ENCODE measurements at places on chromosomes 3 and 15. TPM values are rescaled to one million over a fixed set of nuclear protein-coding genes. Genes with fewer than 3 reads are reported as not detected.

DNA sequence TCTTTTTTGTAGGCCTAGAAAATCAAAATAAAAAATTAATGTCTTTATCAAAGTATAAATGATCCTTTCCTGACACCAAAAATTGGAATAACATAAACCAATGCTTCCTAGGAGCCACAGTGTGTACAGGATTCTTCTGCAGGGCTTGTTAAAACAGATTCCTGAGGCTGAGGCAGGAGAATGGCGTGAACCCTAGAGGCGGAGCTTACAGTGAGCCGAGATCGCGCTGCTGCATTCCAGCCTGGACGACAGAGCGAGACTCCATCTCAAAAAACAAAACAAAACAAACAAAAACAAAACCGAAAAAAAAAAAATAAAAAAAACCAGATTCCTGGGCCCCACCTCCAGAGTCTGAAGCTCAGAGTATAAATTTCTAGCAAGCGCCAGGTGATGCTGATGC lies 78.0 kb downstream of the PEX5L start:
- H3K4me1 ChIP-seq: peaks cover 18% of the 10 kb centered on the region
- no peak overlapping the region for H3K4me3 ChIP-seq
- no peak for DNase-seq
- H3K36me3 ChIP-seq: no peaks in the 10 kb centered on the region
- no peak overlapping the region for H3K27ac ChIP-seq

DNA sequence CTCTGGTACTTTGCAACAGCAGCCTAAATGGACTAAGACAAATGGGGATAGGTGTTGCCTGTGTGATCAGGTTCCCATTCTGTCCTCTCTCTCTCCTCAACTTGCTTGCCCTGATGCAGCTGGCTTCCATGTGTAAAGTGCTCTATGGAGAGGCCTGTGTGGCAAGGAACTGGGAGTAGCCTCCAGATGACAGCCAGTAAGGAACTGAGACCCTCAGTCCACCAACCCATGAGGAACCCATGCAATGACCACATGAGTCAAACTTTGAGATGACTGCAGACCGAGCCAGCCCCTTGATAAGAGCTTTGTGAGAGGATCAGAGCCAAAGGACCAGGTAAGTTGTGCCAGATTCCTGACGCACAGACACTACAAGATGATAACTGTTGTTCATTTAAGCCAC lies 74.6 kb upstream of the ADPGK start:
- peaks cover 71% of the 10 kb centered on the region for H3K27me3 ChIP-seq
- H3K27ac ChIP-seq: no peak overlapping the region
- no peaks in the 10 kb centered on the region for H3K36me3 ChIP-seq
- no peak for DNase-seq
- H3K4me3 ChIP-seq: no peak overlapping the region
- H3K4me1 ChIP-seq: no peaks in the 10 kb centered on the region

DNA sequence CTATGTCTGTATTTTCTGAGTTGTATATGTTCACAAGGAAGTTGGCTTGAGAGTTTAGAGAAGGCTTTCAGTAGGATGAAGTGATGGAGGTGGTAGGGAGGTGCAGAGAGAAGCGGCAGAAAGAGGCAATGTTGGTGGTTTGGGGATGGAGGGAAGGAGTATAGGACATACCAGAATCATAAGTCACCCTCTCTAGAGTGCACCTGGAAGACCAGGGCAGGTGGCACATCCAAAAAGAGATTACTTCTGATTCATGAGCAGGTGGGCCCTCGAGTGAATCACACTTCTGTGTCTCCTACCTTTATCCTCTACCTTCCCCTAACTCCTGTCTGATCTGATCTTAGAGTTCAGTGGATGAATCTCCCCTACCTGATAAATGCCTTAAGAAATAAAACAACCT lies 41.8 kb upstream of the MRPL3 start:
- H3K27ac ChIP-seq: peak overlapping the region; percentile 27
- no peak for DNase-seq
- H3K4me1 ChIP-seq: peaks cover 14% of the 10 kb centered on the region
- H3K4me3 ChIP-seq: no peak overlapping the region
- H3K27me3 ChIP-seq: no peaks in the 10 kb centered on the region
- no peaks in the 10 kb centered on the region for H3K36me3 ChIP-seq

DNA sequence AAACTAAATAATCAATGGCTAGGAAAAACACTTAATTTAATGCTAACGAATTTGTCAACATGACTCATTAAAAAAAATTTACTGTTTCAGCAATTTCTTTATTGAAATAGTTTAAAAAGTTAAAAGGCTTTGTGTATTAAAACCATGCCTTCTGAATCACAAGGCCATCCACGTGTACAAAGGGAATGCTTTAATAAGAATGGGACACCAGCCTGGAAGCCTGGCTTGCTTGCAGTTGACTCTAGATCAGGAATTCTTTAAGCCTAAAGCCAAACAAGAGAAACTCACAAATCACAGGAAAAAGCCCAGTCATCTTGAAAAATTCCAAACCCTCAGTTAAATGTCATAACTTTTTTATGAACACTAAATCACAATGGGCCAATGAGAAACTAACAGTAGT lies 137.6 kb downstream of the PEAK1 start:
- DNase-seq: no peak
- H3K4me1 ChIP-seq: peaks cover 2% of the 10 kb centered on the region
- no peak overlapping the region for H3K4me3 ChIP-seq

DNA sequence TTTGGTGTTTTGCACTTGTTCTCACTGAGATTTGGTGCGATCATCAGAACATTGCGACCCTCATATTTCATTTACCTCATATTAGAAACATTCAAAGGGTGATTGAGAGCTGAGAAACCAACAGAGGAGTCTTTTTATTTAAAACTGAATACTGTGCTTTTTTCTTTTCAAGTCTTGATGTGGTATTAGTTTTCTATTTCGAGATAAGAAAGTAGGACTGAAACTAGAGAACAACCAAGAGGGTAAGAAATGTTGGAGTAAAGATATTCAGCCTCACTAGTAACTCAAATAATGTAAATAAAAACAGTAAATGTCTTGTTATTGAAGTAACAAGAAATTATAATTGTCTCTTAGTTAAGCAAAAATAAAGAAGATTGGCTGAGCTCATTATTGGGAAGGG lies 26.5 kb downstream of the EFHB start:
- DNase-seq: no peak
- no peaks in the 10 kb centered on the region for H3K4me1 ChIP-seq
- H3K27ac ChIP-seq: no peak overlapping the region
- H3K4me3 ChIP-seq: no peak overlapping the region
- no peaks in the 10 kb centered on the region for H3K36me3 ChIP-seq
- no peaks in the 10 kb centered on the region for H3K27me3 ChIP-seq

GRCh38 chr3:161388855-161389254 lies 17.5 kb upstream of the SPTSSB start:
- H3K27ac ChIP-seq: no peak overlapping the region
- peaks cover 28% of the 10 kb centered on the region for H3K4me1 ChIP-seq
- H3K27me3 ChIP-seq: no peaks in the 10 kb centered on the region
- DNase-seq: no peak
- no peak overlapping the region for H3K4me3 ChIP-seq
- no peaks in the 10 kb centered on the region for H3K36me3 ChIP-seq

DNA sequence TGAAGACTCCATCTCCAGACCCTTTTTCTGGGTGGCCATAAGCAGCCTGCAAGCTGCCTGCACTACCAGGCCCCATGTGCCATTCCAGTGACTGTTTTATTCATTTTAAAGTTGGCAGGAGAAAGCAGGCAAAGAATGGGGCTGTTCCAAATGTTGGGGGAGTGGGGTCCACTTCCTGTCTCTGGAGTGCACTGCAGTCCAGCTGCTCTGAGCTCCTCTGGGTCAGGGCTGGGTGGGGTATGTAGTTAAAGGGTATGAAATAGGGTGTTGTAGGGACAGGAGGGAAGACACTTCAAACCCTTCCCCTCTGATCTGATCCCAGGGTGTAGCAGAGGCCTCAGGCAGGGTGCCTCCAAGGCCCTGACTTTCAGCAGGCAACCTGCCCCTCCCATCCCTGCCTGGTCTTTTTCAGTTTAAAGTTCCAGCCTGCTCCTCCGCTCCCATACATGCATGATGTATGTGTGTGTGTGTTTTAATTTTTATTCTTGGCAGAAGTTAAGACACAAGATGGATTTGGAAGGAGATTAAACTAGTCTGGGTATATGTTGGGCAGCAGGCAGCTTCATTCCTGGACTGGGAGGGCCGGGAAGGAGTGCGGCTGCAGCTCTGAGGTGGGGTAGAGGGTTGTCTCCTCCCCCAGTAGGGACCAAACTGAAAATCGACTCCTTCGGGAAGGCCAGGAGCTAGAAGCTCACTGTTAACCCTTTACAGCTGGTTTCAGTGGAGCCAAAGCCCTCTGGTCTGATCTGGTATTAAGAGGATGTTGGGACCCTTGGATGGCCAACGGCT lies 17.3 kb downstream of the BOC start:
- H3K4me1 ChIP-seq: peaks cover 13% of the 10 kb centered on the region
- H3K27me3 ChIP-seq: peaks cover 26% of the 10 kb centered on the region
- no peak for DNase-seq
- H3K27ac ChIP-seq: no peak overlapping the region

GRCh38 chr3:40620151-40620550 lies 95.4 kb downstream of the ZNF621 start:
- H3K36me3 ChIP-seq: no peaks in the 10 kb centered on the region
- H3K4me3 ChIP-seq: no peak overlapping the region
- no peak overlapping the region for H3K27ac ChIP-seq

DNA sequence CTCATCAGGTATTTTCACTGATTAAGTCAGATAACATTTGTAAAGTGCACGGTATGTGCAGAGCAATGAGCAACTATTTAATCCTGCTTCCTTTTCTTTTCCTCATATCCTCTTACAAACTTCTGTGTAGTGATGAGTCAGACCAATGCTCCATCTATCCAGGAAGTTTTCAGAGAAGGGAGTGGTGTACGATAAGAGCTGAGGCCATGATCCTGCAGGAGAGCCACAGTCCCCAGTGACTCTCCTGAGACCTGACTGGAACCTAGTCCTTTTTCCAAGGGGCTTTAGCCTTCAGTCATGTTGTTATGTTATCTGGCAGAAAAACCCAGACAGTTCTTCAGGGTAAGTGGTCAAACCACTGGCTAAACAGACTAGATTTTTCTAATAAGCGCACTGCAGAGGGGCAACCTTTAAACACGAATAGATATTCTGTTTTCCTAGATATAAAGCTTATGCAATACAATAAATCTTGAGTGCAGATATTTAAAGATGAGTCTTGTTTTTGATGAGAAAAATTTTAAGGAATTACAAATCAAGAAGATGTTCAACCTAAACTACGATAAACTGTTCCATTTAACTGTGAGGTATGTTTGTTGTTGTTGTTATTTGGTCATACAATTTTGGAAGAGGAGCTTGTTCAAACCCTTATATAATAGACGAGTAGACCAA lies 110.5 kb upstream of the RAP2B start:
- peak overlapping the region; percentile 63 for H3K4me3 ChIP-seq
- peak overlapping the region; percentile 100 for H3K27ac ChIP-seq
- no peaks in the 10 kb centered on the region for H3K27me3 ChIP-seq
- H3K36me3 ChIP-seq: peaks cover 26% of the 10 kb centered on the region
- peaks cover 54% of the 10 kb centered on the region for H3K4me1 ChIP-seq

- peaks cover 29% of the 10 kb centered on the region for H3K4me1 ChIP-seq
- no peak overlapping the region for H3K4me3 ChIP-seq
- no peak overlapping the region for H3K27ac ChIP-seq
- no peaks in the 10 kb centered on the region for H3K27me3 ChIP-seq
- no peak for DNase-seq
These were observed 239.9 kb downstream of the RBMS3 start for GRCh38 chr3:29520764-29521163.

DNA sequence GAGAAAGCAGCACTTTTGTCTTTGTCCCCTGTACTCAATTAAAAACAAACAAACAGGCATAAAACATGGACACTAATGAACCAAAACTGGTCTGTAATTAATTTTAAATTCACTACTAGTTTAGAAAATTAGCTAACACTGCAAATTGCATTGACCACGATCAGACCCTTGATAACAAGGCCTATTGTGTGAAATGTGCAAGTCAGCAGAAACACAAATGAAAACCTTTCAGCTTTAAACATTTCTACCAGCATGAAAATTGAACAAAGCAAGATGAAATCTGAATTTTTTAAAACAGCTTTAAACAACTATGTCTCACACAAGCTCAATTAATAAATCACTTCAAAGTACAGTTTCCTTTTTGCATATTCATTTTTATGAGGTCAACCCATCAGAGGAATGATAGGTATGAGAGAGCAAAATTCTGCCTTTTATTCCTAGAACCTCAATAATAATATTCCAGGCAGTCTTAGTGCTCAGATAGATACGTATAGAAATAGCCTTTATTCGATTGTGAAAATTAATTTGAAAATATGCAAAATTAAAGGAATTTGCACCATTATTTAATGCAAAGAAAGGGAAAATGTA lies 27.0 kb upstream of the CHMP2B start:
- no peaks in the 10 kb centered on the region for H3K27me3 ChIP-seq
- no peak for DNase-seq
- H3K4me3 ChIP-seq: no peak overlapping the region
- H3K36me3 ChIP-seq: no peaks in the 10 kb centered on the region

DNA sequence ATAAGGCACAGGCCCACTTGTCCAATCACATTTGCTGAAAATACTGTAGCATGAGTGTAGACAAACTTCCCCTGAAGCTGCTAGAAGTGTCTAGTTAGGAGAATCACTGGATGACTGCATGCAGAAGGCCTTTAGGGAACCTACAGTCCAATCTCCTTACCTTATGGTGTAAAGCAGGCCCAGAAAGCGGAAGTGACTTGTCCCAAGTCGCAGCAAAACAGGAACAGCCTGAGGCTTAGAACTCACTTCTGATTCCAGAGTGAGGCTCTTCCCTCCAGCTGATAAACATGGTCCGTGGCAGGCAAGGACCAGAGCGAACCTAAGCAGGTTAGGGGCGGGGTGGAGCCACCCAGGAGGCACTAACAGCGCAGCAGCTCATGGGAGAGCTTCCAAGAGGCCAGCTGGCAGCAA lies 2.5 kb downstream of the GRAMD2A start:
- H3K4me3 ChIP-seq: no peak overlapping the region
- H3K27ac ChIP-seq: no peak overlapping the region
- H3K4me1 ChIP-seq: peaks cover 16% of the 10 kb centered on the region
- H3K36me3 ChIP-seq: peaks cover 43% of the 10 kb centered on the region

The MCTP2 gene
- 40.5 TPM for total RNA-seq

The CFAP91 gene
- total RNA-seq: 2.2 TPM

The CFAP92 gene
- total RNA-seq: 0.92 TPM

The RBMS3 gene
- 1.3 TPM for total RNA-seq

The SGO1 gene
- total RNA-seq: 29.4 TPM

The SEMA6D gene
- total RNA-seq: not detected

All from Calu3 (cell line).